Central memory CD4-positive, alpha-beta T cell (primary cell): ENCODE measurements at places on chromosomes 4 and X.
A peak's percentile ranks its signal among the peaks of the same experiment; 100 is the strongest.

DNA sequence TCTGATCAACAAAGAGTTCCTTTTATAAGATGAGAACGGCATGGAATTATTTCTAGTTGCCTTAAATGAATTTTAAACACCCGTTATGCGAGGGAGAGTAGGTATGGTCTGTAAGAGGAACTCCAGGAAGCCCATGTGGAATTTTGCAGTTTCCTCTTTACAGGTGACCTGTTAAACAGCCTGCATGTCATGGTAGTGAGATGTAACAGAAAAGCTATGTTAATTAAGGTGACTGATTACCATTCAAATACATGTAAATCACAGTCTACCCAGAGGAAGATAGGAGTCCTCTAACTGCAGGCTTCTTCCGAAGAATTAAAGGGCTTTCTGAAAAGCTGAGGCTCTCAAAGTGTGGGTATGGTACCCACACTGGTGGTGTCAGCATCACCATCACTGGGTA lies 163.6 kb downstream of the CBR4 start:
- no peak for DNase-seq

- DNase-seq: no peak
Observed at GRCh38 chrX:131288738-131289511, at the start of gene IGSF1. Gene IGSF1, minus strand, starts transcription at chrX:131289306. Its CDS starts 2,632 bp downstream, at chrX:131286674.

DNA sequence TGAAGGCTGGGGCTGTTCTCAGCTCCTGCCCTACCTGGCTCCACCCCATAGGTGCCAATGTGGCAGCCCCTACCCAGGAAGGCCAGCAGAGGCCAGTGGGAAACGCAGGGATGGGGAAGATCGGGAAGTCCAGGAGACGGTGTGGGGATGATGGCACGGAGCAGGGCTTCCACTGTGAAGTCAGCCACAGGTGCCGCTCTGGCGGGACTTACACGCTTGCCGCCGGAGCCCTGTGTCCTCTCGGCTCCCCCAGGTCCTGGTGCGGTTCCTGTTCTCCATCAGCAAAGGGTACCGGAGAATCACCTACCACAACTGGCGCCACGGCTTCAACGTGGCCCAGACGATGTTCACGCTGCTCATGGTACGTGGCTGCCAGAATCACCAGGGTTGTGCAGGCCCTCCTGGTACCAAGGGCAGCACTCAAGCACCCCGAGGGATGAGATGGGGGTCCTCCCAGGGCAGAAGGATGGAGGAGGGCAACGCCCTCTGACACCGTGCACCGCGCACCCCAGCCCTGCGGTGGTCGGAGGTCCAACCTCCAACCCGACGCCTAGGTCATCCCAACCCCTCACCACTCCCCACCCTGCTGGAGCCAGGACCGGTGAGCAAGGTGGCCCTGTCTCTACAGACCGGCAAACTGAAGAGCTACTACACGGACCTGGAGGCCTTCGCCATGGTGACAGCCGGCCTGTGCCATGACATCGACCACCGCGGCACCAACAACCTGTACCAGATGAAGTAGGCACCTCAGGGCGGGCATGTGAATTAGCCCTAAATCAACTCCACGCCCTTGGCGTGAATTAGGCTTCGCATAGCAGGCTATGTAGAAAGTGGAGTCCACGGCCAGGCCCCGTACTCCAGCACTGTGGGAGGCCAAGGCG lies 12.0 kb downstream of the ATP5ME start:
- no peak for DNase-seq

- no peak for DNase-seq
Observed at GRCh38 chrX:148288451-148288850, 212.0 kb upstream of the AFF2 start.

GRCh38 chr4:43271946-43272345 lies 379.4 kb downstream of the GRXCR1 start:
- DNase-seq: no peak

- DNase-seq: no peak
Observed at GRCh38 chr4:38615847-38616246, 48.2 kb upstream of the KLF3 start.

GRCh38 chrX:44314259-44314734 lies 29.2 kb downstream of the EFHC2 start:
- no peak for DNase-seq

GRCh38 chr4:129326571-129327460 lies 230.9 kb downstream of the C4orf33 start:
- no peak for DNase-seq

GRCh38 chr4:120723105-120723504 lies 199.4 kb downstream of the PRDM5 start:
- no peak for DNase-seq

- DNase-seq: no peak
Observed at GRCh38 chrX:2578864-2579263, 78.1 kb upstream of the DHRSX start.

DNA sequence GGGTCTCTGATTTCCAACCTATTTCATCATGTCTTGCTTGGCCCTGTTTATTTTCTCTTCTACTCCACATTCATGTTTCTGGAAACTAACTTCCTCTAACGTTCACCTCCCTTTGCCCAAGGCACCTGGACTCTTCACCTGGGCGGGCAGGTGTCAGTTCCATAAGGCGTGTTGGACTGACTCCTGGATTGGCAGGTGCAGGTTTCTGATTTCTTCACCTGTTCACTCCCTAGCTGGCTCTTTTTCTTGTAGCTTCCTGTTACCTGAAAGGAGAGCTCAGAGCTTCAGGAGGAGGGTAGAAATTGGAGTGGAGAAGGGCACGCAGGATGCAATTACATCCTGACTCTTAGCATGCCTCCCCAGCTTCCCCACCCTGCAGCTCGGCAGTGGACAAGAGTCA lies 350.8 kb upstream of the KLF3 start:
- no peak for DNase-seq

DNA sequence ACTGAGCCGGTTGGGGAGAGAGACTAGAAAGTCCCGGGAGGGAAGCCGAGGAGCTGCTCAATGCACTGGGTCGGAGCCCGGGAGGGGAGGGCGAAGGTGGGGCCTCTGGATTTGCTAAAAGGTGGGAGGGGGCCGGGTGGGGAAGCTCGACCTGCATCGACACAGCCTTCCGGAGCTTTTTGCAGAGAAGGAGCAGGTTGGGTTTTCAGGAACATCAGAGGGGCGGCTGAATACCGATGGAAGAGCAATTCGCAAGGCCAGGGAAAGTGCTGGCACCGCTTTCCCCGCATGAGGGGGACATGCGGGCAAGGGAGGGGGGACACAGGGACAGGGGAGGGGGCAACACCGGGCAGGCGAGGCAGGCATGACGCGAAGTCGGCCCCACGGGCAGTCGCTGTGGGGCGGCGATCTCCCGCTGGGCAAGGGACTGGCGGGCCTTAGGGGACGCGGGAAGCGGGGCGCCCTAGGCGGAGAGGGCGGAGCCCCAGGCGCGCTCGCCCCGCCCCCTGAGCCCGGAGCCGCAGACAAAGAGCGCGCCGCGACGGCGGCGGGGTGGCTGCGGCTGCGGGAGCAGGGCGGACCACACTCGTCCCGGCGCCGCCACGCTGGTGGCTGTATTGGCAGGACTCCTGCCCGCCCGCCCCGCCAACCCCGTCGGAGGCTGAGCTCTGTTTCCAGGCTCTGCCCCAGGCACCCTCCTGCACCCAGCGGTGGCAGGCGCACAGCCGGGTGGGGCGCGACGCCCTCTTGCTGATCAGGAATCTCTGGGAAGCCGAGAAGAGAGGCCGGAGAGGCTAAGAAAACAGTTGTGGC lies 11.6 kb downstream of the PDZD4 start:
- peak; percentile 49 for DNase-seq

DNA sequence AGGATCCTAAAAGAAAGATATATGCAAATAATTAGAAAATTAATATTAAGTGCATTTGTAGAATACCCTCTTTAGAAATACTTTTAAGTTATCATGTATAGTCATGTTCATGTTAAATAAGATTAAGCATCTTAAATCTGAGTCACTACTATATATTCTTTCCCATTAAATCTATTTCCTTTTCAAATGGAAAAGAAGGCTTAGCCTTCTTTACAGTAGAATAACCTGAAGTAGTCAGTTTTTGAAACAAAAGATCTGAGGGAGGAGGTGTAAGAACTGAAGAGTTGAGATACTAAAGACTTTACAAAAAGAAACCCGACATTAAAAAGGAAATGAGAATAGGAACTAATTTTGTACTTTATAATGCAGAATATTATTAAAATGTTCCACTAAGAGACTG lies 14.7 kb upstream of the HSD17B13 start:
- no peak for DNase-seq

GRCh38 chr4:74975082-74975481 lies 42.2 kb downstream of the PARM1 start:
- DNase-seq: no peak

DNA sequence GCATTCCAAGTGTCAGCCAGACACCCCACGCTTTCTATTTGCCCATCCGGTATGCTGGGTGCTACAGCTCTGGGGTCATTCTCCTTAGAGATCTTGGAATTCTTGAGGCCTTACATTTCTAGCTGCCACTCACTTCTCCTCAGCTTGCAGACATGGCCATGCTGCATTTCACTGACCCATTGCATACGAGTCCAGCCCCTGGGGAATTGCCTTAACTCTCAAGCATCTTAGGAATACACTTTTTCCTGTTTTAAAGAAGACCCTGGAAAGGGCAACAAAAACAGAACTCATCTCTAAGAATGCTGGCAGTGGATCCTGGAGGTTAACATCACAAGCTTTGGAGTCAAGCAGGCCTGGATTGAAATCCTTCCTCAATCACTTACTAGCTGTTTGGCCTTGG lies 122.0 kb upstream of the LNX1 start:
- no peak for DNase-seq

DNA sequence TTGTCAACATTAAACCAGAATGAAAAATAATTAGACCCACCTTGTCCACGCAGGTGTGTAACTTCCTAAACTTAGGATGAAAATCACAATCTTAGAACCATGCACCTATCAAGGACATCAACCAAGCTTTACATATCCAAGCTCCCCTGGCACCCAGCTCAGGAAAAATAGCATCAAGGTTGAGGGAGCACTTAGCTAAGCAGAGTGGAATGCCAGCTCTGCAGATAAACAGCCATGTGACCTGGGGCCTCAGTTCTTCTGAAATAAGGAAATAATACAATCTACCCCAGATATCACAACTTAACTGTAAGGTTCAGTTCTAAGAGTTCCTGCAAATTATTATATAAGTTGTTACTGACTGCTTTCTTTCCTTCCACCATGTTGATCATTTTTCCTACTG lies 64.7 kb downstream of the DHX15 start:
- DNase-seq: no peak

DNA sequence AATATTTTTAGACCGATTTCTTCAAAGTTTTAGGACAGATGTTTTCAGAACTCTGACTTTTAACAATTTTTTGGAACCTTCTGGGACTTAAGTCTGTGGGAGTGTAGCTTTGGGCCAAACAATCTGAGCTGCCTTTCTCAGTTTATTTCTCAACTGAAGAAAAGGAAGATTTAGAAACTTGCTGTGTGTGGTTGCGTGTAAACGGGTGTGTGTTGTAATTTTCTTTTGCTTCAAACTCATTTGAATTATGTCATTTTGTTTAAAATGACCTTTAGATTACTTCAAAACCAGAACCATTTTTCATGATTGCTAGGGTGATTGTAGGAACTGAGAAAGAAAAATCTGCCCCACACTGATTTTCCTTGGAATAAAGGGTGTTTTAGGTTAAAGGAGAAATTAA lies 577.7 kb upstream of the GALNTL6 start:
- DNase-seq: no peak

GRCh38 chr4:31964685-31965084 lies 1244.5 kb downstream of the PCDH7 start:
- no peak for DNase-seq

GRCh38 chrX:8657883-8658282 lies 74.1 kb downstream of the ANOS1 start:
- DNase-seq: no peak

DNA sequence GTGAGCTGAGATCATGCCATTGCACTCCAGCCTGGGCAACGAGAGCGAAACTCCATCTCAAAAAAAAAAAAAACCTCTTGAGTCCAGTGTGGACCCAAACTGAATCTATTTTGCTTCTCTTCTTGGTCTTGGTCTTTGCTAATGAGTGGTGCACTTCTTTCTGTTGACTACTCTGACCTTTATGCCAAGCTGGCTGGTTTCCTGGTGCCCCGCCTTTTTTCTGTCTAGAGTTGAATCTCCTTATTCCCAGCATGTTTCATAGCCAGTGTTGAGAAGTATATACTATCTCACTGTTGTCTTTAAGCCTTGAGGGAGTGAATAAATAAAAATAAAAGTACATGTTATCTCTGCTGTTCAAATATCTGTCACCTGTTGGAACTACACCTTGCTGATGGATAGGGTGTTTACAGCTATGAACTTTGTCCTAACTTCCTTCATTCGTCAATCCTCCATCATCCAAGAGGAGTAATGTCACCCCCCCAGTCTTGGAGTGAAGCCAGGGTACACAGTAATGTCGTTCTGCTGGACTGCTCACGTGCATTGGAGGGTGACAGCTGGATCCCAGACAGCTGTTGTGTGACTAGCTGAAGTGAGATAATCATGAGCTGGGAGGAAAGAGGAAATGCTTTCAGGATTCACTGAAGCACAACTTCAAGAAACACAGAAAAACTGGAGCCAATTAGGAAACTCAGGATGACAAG lies 99.3 kb upstream of the PRKG2 start:
- DNase-seq: no peak

DNA sequence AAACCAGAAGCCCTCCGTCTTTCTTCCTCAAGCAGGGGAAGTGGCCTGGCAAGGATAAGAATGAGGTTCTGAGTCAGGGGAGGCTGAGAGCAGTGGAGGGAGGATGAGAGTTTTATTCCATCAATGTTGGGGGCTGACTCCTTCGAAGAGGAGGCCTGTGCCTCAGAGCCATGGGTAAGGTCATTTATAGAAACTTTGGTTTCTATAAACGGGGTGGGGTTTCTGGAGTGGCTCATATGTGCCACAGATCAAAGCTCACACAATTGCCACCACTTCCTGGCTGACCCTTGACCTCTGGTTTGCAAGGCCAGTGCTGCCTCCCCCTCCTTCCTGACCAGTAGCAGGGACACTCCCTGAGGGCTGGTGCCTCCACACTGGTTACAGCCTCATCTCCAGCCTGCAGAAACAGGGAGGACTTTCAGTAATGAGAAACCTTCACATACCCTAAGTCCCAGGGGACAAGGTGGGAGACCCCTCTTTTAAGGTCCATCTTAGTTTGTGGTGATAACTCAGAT lies 166.0 kb downstream of the PDGFRA start:
- no peak for DNase-seq

DNA sequence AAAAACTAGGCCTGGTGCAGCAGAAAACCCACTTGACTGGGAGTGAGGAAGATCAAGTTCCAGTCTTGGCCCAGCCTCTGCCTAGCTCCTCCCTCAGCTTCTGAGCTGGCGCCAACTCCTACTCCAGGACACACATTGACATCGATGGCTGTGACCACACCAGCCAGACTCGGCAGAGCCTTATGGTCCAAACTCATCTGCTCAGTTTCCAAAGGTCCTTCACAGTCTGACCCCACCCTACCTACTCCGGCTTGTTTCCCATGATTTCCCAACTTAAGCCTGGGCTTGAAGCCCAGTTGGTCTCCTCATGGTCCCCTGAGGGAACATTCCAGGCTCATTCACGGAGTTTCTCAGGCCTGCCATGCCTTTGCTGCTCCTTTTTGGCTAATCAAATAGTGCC lies 10.1 kb downstream of the ELF4 start:
- DNase-seq: no peak

GRCh38 chr4:122909683-122910082 lies 12.7 kb downstream of the NUDT6 start:
- DNase-seq: no peak

GRCh38 chr4:20418861-20419451 lies 167.3 kb downstream of the SLIT2 start:
- peak; percentile 14 for DNase-seq
